ENCODE measurements at places on chromosomes 1 and 21. TPM values are rescaled to one million over a fixed set of nuclear protein-coding genes. Genes with fewer than 3 reads are reported as not detected.

Gene RHBDL2
- total RNA-seq = 1.9 TPM

Gene FUCA1
- 9.8 TPM for total RNA-seq

Gene C1orf185
- total RNA-seq = not detected

Gene CCDC181
- 0.11 TPM for total RNA-seq

Gene COG2
- 23.5 TPM for total RNA-seq

Gene MEX3A
- total RNA-seq = 1.7 TPM

Gene KRTAP20-3
- not detected for total RNA-seq

Gene HEYL
- total RNA-seq = 3.1 TPM

Gene SYT2
- total RNA-seq = 1.00 TPM

Gene TEDDM1
- not detected for total RNA-seq

Gene BSND
- not detected for total RNA-seq

Gene KRTAP7-1
- total RNA-seq = not detected

Gene EXTL1
- total RNA-seq = not detected

Gene DCST1
- 0.05 TPM for total RNA-seq

Gene OLFM3
- not detected for total RNA-seq

Gene FYB2
- not detected for total RNA-seq

Gene EPHA10
- 0.95 TPM for total RNA-seq

Gene NAV1
- total RNA-seq = 4.2 TPM

Gene SELE
- total RNA-seq = not detected

Gene HUNK
- total RNA-seq = 1.4 TPM

Gene MORC3
- total RNA-seq = 5.9 TPM

Gene CCDC190
- total RNA-seq = not detected

Gene NGF
- total RNA-seq = 0.38 TPM

Gene NBPF20
- 2.8 TPM for total RNA-seq

Gene LMNA
- total RNA-seq = 703 TPM

Gene TTC22
- total RNA-seq = not detected

Gene SLAMF9
- total RNA-seq = 0.41 TPM

Gene A3GALT2
- not detected for total RNA-seq

Gene TRABD2B
- 4.0 TPM for total RNA-seq

Gene ITLN1
- total RNA-seq = not detected

Gene ADORA3
- not detected for total RNA-seq

Gene AMY1C
- not detected for total RNA-seq

Gene OR2L3
- total RNA-seq = not detected

Gene SPRR3
- total RNA-seq = not detected

Measured in A549 treated with AZD2906 at 1 μM for 4 hours (cell line).